ENCODE measurements at places on chromosomes 3 and 15.

DNA sequence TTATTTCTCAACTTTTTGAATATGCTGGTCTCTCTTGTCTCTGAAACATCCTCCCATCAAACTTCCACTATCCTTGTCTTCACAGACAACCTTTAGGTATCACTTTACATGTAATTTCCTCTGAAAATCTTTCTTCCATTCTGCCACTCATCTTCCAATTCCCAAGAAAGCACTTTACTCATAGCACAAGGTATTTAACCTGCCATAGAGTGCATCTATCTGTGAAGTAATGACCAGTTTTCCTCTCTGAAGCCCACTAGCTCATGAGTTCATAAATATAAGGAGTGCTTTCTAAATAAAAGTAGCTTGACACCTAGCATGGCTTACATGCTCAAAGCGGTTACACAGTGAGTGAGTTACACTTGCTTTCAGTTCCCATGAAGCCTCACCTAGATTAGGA, 160.7 kb upstream of the CMC1 start:
- no peak for DNase-seq

DNA sequence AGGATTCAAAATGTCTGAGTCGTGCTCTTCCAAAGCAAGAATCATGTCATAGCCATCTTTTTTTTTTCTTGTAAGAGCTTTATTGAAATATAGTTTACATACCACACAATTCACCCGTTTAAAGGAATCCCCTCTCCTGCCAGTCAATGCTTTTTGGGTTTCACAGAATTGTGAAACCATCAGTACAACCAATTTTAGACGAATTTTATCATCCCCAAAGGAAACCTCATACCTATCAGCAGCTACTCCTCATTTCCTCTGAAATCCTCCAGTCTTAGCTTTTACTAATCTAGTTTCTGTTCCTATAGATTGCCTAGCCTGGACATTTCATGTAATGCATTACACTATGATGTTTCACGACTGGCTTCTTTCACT, 39.6 kb downstream of the ADIPOQ start:
- DNase-seq = no peak

DNA sequence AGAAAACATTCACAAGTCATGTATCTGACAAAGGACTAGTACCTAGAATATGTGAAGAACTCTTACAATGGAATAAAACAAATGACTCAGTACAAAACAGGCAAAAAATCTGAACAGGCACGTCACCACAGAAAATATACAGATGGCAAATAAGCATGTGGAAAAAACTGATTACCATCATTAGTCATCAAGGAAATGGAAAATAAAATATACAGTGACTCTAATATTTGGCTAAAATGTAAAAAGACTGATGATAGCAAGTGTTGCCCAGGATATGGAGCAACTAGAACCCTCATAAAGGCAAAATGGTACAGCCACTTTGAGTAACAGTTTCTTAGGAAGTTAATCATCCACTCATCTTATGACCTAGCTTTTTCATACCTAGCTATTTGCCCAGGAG, 95.8 kb upstream of the ABHD17C start:
- no peak for DNase-seq

DNA sequence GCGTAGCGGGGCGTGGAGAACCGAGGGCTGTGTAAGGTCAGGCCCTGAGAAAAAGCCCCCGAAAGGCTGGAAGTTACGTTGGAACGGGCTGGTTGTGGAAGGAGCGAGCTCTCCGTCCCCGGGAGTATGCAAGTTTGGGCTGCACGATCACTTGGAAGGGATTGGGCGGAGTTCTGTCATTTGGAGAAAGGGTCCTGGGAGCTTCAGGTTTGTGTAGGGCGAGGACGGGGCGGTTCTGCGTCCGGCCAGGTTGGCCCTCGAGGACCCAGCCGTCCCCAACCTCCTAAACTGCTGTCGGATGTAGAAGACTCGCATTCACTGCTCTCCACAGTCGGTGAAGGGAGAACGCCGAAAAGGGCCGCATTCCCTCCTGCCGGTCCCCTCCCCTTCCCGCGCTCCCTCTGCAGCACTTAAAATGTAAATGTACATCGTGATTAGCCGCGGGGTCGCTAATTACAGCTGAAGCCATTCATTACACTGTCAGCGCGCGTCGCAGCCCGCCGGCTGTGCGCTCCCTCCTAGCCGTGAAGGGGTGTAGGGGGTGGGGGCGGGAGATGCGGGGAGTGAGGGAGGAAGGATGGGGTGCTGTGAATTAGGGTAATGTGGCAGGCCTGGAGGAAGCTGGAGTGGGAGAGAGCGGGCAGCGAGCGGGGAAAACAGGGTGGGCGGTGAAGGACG, 2.5 kb upstream of the RPP25 start:
- DNase-seq = no peak

DNA sequence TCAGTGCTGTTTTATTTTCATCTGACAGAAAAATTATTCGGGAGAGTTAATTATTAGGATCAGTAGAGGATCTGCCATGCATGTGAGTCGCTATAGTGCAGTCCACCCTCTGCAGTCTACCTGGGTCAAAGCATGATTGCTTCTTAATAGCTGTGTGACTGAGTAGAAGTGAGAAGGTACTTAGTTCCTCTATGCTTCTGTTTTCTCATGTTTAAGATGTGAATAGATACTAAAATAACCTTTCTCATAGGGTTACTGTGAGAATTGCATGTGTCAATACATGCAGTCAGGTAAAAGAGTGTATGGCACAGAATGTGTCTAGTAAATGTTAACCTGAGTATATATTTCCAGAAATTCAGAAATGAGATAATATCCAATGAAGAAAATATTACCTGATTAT, 435.7 kb downstream of the NAALADL2 start:
- no peak for DNase-seq

DNA sequence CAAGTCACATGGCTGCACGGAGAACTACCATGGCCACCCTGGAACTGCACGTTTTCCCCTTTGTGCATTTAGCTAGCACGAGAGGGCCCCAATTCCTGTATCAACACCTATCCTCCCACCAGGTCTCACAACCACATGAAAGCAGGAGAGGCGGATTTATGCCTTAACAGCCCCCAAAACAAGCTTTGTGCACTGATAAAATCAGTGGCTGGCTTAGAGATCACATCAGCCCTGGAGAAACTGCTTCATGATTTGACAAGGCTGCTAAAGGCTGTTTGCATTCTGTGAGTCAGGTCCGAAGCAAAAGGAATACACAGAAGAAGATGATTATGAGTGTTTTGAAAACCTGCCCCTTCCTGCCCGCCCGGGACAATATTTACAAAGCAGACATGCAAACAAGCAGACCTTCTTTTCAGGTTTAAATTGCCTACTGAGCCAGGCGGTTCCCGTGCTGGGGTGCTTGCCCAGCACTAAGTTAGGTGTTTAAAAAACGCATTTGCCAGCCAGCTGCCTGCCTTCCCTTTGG, 25.9 kb downstream of the CEMIP start:
- no peak for DNase-seq

GRCh38 chr3:188151438-188151837, 2.5 kb upstream of the LPP start:
- DNase-seq = no peak

DNA sequence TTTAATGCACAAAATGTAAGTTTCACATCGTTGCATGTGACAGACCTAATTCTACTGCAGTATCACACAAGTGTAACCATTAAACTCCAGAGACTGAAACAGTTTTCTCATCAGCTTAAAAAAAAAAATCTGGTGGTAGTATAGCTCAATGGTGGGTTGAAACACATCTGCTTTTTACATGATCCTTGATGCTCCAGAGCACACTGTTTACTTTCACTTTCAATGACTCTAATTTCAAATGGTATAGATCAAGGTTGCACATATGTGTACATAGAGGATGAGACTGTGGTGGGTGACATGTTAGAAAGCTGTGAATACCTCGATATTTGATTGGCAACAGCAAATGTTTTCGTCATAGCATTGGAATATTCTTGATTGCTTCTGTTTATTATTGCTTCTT, 22.4 kb downstream of the MCTP2 start:
- DNase-seq = no peak

GRCh38 chr3:66479532-66479947, 21.3 kb downstream of the LRIG1 start:
- no peak for DNase-seq

- peak; percentile 57 for DNase-seq
These were observed at the start of gene RHOV for GRCh38 chr15:40873694-40874561. Gene RHOV (minus strand): TSS chr15:40874234. CDS start chr15:40874139, 95 bp downstream.

DNA sequence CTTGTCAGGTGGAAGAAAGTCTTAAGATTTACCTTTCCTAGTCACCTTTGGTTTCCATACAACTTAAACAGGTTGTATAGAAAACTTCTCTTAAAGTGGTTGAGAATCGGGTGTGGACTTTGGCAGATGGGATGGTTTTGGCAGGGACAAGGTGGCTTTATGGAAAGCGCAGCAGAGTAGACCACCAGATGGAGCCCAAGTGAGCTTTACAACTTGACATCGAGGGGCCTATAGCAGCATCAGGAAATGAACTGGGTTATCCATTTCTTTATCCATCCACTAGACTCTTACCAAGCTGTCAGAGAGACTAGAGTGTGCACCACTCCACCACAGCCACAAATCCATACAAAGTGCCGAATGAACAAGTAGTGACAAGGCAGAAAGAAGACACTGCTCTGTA, 85.3 kb upstream of the MBNL1 start:
- peak; percentile 41 for DNase-seq

DNA sequence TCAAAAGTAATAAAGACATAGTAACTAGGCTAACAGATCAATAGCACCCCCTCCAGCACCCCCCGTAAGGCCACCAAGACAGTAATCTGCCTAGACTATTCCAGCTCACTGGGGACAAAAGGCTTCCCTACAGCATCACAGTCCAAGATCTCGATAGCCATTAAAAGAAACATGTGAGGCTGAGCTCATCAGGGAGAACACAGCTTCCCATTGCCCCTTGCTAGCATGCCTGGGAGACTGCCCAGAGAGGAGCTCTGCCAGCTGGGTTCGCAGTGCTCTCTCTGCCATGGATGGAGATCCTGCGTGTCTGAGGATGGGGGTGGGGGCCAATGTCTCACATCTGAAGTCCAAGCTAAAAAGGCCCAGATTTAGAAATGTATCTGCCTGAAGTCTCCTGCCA, 17.8 kb downstream of the LRIG1 start:
- no peak for DNase-seq

DNA sequence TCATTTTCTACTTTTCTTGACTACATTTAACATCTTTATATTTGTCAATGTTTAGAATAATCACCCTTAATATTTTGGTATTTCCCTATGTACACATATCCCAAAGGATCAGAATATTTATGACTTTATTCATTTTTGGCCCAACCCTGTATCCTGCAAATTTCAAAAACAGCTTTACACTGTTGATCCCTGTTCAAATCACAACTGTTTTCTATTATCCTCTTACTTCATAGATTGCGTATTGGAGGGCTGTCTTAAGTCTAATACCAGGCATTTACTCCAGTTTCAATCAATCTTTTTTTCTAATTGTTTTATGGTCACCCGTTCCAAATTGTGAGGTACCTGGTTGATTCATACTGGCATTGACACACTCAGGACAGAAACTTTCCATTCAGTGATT, 107.9 kb downstream of the RPL22L1 start:
- no peak for DNase-seq

GRCh38 chr15:41115161-41115651, 874 bp downstream of the INO80 start:
- DNase-seq = no peak

DNA sequence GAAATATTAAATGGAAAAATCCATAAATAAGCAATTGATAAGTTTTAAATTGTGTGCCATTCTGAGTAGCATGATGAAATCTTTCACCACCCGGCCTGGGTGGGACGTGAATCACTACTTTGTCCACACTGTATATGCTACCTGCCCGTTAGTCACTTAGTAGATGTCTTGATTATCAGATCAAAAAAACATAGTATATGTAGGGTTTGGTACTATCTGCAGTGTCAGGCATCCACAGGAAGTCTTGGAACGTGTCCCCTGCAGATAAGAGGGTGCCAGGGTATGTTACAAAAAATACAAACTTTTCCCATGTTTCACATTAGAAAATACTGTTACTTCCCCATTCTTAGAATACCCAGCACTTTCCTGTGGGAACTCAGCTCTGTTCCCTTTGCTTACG, 35.2 kb downstream of the FAM81A start:
- no peak for DNase-seq

GRCh38 chr3:146542978-146543377, 1.4 kb downstream of the PLSCR1 start:
- DNase-seq = no peak

GRCh38 chr3:186502138-186502948, 41.8 kb downstream of the CRYGS start:
- no peak for DNase-seq

DNA sequence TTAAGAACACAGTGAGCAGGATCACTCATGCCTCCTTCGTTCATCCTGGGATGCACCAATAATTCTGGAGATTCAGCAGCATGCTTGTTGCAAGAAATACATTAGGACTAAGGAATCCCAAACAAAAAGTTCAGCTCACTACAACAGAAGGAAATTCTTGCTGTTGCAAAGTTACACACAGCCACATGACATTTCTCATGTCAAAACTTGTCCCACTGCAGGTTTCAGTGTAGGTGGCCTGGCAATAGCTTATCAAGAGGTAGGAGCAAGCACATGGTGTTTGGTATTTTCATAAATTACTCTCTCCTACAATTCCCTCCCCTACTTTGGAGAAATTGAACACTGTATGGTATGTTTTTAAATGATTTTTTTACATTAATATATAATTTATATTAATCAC, 399.6 kb upstream of the EPHA3 start:
- no peak for DNase-seq

DNA sequence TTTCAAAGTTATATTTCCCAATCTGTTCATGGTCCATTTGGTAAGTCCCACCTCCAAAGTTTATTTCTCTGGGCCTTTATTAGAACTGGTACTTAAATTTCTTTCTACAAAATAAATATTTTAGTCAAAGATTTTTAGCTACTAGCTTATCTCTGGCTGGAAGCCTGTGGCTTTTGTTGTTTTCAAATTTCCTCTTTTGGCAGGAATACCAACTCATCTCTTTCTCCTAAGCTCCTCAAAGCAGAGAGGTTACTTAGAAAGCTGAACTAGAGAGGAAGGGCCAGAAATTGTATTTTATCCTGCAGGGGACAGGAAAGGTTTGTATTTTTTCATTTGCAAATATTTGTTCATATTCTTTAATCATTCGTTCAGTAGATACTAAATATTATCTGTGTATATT, 227.8 kb downstream of the TBL1XR1 start:
- DNase-seq = no peak

DNA sequence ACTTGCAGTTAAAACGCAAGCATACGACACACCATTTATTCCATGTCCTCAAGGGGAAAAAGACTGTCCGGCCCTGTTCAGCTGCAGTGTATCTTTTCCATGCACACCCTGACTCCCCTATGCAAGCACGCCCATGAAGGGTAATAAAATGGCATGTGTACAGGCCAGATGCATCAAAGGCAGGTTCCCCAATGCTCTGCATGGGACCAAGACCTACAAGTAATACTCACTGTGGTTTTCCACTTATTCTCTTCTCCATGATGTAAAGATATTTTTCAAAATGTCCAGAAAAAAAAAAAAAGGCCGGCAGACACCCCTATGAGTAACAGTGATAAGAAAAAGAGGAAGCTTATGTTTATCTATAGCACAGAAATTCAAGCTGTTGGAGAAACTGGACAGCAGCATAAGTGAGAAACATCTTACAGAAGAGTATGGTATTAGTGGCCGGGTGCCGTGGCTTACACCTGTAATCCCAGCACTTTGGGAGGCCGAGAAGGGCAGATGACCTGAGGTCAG, 70.8 kb downstream of the MCF2L2 start:
- DNase-seq = no peak
